ENCODE measurements at places on chromosomes 4 and X.

GRCh38 chr4:180827232-180828009, 1415.8 kb upstream of the TENM3 start:
- DNase-seq = no peak

DNA sequence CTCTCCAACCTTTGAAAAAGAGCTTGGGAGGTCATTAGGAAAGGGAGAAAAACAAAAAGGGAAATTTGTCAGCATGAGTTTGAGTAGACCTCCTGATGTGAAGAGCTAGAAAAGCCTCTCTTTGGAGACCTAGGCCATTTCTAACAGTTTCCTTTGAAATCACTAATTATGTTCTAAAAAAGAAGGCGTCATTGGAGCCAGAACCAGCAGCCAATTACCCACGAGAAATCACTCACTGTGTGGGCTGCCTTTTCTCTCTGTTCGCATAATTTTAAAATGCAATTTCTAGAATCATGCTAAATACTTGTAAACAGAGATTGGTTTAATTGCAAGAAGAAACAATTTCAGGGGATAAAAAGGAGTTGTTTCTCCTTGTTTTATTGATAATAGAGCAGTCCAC, 246.3 kb upstream of the GATB start:
- DNase-seq = no peak

DNA sequence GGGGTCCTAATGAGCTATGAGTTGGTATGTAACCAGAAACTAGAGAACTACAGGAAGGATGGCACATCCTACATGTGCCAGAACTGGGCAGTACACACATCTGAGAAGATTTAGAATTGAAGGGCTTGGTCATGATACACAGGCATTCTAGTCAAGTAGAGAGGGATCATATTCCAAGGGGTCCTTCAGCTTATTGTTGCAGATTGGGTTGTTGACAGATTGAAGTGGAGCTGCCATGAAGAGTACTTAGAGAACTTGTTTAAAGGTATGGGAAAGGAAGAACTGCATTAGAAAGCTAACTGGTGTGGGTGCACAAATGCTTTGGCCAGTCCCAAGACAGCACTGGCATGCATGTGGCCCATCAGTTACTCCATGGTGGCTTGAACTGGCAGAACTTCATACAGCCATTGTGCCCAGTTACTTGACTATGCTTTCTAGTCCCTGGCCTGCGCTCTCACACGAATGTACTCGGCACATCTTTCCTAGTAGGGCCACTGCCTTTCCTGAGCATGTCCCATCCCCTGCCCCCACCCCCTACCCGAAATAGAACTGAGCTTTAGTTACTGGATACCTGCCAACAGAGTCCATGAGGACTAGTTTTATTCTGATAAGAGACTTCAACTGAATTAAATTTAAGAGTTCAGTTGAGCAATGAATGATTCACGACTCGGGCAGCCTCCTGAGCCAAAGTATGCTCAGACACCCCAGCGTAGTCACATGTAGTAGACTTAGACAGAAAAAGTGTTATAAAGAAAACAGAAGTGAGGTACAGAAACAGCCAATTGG, 64.0 kb downstream of the CCNG2 start:
- DNase-seq = no peak

GRCh38 chr4:85772470-85772869, 297.5 kb downstream of the ARHGAP24 start:
- DNase-seq = no peak

GRCh38 chr4:115454228-115454627, 340.8 kb upstream of the NDST4 start:
- no peak for DNase-seq

DNA sequence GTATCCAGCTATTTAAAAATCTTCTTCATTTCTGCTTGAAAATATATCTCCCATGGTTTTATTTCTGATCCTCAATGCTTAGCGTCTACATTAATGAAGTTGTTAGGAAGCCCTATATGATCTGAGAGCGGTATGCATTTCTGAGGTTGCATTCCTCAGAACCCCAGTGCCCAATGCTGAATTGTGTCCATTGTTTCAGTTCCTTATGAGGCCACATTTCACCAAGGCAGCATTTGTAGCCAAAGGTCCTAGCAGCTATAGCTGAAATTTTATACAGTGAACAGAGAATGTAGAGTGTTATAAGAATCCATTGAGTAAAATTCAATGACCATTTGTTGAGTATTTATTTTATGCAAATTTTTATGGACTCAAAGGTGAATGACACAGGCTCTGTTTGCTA, 209.5 kb downstream of the PCDH7 start:
- no peak for DNase-seq

- no peak for DNase-seq
These were observed 65.6 kb downstream of the RBPJ start for GRCh38 chr4:26386386-26386785.

GRCh38 chr4:72432282-72432681, 136.7 kb downstream of the ADAMTS3 start:
- DNase-seq = no peak

DNA sequence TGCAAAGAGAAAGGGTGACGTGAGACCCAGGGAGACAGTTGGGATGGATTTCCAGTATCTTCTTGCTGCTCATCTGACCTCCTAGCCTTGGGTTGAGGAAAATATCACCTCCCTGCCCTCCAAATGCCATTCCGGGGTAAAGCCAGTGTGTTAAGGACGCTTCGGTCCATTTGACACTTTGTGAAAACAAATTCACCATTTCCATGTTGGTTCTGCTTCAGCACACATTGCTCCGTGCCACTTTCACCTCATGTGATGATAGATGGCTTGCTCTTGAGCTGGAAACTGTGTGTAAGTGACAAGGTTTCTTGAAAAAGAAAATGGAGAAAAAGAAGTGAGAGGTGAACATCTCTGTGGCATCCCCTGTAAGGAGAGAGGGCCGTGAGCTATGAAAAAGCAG, 256.1 kb upstream of the PGRMC2 start:
- DNase-seq = no peak

- no peak for DNase-seq
These were observed 7.5 kb downstream of the DTHD1 start for GRCh38 chr4:36288731-36289426.

- no peak for DNase-seq
These were observed 98.1 kb downstream of the MMRN1 start for GRCh38 chr4:89992744-89993143.
